ENCODE measurements at places on chromosomes 6 and 20.
A peak's percentile ranks its signal among the peaks of the same experiment; 100 is the strongest.

DNA sequence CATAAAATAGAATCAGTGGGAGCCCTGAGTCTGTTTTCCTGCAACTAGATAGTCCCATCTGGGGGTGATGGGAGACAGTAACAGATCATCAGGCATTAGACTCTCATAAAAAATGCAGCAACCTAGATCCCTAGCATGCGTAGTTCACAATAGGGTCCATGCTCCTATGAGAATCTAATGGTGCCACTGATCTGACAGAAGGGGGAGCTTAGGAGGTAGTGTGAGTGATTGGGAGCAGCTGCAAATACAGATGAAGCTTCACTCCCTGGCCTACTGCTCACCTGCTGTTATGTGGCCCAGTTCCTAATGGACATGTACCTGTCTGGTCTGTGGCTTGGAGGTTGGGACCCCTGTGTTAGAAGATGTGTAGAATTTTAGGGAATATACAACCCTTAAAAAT lies 904.5 kb upstream of the EPHA7 start:
- DNase-seq, result no peak

GRCh38 chr6:33217246-33217645 lies 8.9 kb downstream of the RING1 start:
- DNase-seq, result no peak

- no peak for DNase-seq
Observed at GRCh38 chr6:117674503-117674902, 766 bp upstream of the NUS1 start.

DNA sequence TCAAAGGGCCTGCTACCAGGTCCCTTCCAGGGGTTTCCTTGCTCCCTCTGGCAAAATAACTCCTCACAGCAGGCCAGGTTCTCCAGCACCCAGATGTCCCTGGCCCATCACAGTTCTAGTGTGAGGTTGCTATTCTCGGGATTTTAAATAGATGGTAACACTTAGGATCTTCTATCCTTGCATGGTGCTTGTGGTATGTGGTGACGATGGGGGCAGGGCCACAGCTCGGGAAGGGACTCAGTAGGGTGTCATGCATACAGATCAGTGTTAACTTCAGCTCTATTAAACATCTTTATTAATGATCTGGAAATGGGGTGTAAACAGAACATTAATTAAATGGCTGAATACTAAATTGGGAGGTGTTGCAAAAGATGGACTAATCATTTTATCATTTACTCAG lies 323.8 kb downstream of the QKI start:
- no peak for DNase-seq

GRCh38 chr6:160379466-160379865 lies 31.3 kb downstream of the SLC22A3 start:
- DNase-seq, result no peak

DNA sequence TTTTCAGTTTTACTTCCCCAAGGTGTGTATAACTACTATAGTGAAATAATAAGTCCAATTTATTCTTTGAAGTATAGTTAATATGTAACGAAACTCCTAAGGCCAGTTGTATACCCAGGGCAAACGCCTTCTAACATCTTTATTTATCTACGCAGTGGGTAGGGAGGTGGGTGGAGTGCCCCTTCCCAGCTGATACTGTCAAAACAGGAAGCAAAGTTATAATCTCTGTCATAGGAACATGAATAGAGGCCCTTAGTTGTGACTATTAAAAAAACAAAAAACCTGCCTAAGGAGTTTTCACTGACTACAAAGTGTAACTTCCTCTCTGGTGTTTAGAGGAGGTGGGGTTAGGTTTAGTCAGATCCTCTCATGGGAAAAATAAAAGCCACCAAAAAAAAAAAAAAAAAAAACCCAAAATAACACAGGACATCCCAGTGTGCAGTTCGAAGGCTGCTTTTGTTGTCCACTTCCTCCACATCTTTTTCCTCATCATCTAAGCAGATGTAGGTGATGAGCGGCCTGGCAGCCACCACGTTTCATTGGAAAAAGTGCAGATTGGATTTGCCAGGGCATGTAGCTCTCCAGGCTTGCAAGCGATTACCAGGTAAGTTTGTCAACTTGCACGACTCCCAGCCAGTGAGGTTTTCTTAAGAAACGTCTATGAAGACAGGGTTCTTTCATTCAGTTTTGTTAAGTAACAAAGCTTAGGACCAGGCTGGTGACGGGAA lies 58.7 kb downstream of the UTRN start:
- no peak for DNase-seq

GRCh38 chr20:46546936-46547335 lies 3.5 kb downstream of the OCSTAMP start:
- DNase-seq, result no peak

GRCh38 chr6:68328156-68328555 lies 306.9 kb upstream of the ADGRB3 start:
- no peak for DNase-seq

GRCh38 chr20:7695051-7695495 lies 245.2 kb downstream of the HAO1 start:
- DNase-seq, result no peak

DNA sequence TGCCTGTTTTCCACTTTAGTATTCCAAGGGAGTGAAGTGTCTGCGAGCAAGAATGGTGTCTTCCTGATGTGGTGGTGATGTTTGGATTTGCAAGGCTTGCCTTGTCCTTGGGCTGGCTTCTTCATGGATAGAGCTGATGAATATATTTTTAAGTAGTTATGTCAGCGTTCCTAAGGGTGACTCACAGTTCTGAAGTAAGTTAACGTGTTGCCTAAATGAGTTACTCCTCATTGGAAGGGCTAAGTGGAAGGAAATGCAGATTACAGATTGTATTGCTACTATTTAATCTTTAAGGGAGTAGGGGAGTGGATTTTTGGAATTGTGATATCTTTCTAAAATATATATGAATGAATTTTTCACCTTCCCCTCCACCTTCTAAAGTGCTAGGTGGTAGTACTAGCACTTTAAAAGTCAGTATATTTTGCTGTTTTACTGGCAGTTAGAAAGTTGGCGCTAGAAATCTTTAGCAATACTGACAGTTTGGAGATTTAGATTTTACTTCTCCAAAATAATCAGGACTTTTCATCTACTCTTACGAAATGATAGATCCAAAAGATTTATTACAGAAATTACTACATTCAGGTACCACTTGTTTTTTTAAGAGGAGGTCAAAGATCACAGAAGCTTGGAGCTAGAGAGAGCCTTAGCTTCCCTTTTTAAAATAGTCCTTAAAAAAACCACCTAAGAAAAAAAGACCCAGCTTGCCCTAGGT lies 197.4 kb downstream of the JARID2 start:
- DNase-seq, result no peak

- DNase-seq, result no peak
Observed at GRCh38 chr6:37433657-37434271, 743 bp downstream of the CMTR1 start.

GRCh38 chr20:55579802-55580201 lies 425.5 kb downstream of the CBLN4 start:
- no peak for DNase-seq

DNA sequence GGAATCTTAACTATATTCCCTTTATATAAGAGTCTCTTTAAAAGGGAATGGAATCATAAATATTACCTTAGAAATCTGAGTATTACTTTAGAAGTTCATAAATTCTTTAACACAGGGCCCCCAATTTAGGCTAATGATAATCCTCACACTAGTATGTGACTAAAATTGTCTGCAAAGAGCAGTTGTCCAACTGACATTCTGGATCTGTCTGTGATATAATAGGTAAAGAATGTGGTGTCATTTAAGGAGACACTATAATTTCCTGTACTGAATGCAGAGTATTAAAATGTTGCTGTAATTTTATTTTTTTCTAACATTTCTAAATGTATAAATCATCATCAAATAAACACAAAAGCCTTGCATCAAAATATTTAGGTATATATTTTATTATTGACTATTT lies 128.5 kb upstream of the DST start:
- DNase-seq, result no peak

DNA sequence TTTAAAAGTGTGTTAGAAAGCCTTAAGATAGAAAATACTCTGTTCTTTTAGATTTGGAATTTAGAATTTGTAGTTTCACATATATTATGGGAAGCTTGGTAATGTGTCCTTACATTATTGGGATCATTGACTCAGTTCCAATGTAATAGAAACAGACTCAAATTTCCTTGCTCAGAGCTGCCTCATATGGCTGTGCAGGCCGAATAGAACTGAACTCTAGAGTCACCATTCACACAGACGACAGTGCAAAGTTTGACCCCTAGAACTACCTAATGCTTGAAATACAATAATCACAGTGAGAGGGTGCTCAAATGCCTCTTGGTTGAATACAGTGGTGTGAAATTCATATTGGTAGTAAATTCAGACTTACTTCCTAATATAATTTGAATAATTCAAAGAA lies 482.7 kb upstream of the CITED2 start:
- DNase-seq, result no peak

DNA sequence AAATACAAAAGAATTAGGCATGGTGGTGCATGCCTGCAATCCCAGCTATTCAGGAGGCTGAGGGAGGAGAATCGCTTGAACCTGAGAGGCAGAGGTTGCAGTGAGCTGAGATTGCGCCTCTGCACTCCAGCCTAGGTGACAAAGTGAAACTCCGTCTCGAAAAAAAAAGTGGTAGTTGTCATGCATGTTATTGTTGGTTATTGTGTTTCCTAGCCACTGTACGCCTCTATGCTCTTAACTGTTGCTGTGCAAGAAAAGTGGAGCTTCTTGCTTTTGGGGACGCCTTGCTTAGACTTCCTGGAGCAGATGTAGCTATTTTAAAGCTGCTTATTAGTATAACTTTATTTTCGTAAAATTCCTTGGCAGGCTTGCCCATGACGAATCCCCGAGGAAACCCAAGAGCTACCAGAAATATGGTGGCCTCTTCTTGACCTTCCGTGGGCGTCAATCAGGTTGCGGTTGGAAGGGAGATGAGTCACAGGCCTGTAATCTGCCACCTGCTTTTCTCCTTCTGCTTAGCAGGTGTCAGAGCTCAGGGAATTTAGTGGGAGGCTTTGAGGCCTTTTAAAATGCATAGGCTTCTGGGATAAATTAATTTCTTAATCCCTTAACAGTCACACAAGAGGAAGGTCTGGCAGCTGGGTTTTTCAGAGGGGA lies 17.3 kb downstream of the GABRR2 start:
- DNase-seq, result peak; percentile 31

DNA sequence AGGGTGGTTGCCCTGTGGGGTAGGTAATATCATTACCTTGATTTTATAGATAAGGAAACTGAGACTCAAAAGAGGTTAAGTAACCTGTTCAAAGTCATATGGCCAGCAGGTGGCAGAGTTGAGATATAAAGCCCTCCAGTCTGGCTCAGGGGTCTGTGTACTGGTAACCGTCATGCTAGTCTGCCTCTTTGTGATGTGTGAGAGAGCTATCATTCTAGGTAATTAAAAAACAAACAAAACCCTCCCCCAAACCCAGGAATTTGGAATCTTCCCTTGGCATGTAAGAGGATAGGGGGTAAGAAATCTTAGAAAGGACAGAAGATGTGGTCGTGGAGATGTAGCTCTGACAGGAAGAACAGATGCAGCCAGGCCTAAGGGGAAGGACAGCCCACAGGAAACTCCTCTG lies 206.0 kb downstream of the CDC5L start:
- peak; percentile 39 for DNase-seq

GRCh38 chr6:152651986-152652385 lies 14.8 kb upstream of the SYNE1 start:
- no peak for DNase-seq

- no peak for DNase-seq
Observed at GRCh38 chr20:23143098-23143497, 57.0 kb upstream of the CD93 start.

GRCh38 chr6:157908369-157909281 lies 73.0 kb upstream of the SYNJ2 start:
- DNase-seq, result no peak

DNA sequence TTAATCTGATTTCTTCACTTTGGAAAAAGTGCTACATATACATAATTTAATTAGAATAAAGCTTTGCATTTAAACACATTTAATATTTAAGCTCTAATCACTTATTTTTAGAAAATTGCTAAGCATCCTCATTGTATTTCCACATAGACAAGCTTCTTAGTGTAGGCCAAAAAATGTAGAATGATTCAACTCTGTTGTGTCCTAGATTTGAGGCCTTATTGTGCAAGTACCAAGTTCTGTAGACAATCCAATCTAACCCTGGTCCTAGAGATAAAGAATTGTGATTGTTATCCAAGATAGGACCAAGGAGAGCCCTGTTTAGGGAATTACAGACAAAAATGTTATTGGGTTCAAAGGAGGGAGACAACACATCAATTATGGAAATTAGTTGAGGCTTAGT lies 27.6 kb downstream of the MRAP2 start:
- DNase-seq, result no peak

- DNase-seq, result no peak
Observed at GRCh38 chr20:51585148-51585547, 42.6 kb upstream of the NFATC2 start.

GRCh38 chr20:8400486-8400885 lies 268.4 kb downstream of the PLCB1 start:
- DNase-seq, result no peak

GRCh38 chr6:52333840-52334200 lies 28.1 kb upstream of the PAQR8 start:
- DNase-seq, result no peak

DNA sequence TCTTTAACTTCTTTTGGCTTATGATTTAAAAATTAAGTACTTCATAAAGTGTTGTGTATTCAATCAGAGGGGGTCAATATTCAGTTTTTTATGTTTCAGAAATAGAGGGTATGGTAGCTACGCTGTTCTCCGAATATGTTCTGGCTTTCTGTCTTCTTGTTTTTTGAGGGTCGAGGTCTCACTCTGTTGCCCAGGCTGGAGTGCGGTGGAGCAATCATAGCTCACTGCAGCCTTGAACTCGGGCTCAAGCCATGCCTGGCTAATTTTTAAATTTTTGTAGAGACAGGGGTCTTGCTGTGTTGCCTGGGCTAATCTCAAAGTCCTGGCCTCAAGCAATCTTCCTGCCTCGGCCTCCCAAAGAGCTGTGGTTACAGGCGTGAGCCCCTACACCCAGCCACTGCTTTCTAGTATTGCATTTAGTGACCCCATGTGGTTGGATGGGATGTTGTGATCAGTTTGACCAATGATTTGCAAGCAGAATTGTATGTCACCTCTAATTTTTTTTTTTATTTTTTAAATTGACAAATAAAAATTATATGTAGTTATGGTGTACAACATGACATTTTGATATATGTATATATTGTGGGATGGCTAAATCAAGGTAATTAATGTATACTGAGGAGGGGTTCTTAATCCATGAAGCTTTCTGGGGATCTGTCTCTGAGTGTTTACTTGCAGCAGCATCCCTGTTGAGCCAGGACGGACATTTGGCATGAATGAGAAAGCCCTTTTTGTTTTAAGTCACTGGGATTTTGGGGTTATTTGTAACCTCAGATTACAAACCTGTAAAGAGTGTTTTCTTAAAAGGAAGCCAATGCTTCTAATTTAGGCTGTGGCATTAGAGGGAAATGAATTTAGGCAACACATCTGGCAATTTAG lies 38.5 kb upstream of the DEK start:
- no peak for DNase-seq

GRCh38 chr6:156395276-156395675 lies 381.9 kb upstream of the ARID1B start:
- DNase-seq, result no peak

GRCh38 chr6:26477426-26477825 lies 19.7 kb downstream of the BTN2A1 start:
- no peak for DNase-seq

Measured in smooth muscle cell of the brain vasculature (primary cell).